ENCODE measurements at places on chromosomes 6 and 20.

DNA sequence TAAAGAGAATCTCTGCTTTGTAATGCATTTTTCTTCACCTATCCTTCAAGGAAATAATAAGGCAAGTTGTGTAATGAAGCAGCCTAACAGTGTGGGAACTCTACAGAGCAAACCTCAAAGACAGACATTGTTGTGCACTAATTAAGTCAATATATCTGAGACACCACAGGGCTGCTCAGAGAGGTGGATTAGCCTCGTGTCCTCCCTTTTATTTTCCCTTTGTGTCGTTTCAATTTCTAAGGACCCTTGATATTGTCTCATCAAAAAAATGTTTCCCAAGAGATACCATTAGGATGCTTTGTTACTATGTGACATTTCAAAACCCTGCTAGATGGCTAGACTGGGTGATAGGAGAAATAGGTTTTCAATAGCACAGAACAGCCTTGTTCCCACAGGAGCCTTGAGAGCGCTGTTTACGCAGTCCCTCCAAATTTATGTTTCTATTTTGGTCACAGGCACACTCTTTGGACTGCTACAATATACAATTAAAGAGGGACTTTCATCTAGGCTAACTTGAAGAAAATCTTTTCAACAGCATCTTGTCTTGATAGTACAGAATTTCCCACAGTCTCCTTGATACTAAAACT, 23.1 kb downstream of the UBE3D start:
- no peak for DNase-seq

DNA sequence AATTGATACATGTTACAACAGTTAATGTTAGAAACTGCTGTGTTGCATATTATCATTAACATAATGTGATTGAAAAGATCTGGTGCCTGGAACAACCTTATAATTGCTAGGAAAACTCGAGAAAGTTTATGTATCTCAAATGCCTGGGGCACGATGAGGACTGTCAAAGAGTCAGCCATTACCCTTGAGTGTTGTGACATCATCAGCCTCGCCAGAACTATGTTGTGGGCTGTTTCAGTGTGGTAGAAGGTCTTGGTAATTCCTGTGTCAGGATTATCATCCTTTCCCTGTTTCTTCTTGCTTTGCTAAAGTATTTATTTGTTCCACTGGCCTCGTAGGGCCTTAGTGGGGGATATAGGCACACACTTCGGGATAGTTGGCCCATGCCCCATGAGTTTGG, 185.1 kb downstream of the DTNBP1 start:
- no peak for DNase-seq

- no peak for DNase-seq
These were observed 3.1 kb downstream of the MYL9 start for GRCh38 chr20:36544134-36545018.

DNA sequence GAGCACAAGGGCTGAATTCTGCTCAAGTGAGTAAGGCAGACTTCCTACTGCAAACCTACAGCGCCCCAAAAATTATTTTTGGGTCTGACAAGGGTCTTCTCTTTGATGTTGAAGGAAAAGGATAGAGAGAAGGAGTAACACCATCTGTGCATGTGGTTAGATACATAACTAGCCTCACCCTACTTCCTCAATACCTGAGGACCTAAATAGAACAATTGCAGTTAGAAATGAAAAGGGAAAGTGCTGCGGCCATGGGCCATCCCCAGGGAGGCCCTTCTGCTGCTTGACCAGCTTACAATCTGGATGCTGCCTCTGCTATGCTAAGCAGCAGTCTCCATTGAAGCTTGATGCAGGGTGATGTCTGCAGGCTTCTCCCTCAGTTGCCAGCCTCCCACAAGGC, 63.2 kb upstream of the ARMH2 start:
- no peak for DNase-seq

GRCh38 chr6:153538491-153538890, 407.4 kb upstream of the RGS17 start:
- DNase-seq = no peak

DNA sequence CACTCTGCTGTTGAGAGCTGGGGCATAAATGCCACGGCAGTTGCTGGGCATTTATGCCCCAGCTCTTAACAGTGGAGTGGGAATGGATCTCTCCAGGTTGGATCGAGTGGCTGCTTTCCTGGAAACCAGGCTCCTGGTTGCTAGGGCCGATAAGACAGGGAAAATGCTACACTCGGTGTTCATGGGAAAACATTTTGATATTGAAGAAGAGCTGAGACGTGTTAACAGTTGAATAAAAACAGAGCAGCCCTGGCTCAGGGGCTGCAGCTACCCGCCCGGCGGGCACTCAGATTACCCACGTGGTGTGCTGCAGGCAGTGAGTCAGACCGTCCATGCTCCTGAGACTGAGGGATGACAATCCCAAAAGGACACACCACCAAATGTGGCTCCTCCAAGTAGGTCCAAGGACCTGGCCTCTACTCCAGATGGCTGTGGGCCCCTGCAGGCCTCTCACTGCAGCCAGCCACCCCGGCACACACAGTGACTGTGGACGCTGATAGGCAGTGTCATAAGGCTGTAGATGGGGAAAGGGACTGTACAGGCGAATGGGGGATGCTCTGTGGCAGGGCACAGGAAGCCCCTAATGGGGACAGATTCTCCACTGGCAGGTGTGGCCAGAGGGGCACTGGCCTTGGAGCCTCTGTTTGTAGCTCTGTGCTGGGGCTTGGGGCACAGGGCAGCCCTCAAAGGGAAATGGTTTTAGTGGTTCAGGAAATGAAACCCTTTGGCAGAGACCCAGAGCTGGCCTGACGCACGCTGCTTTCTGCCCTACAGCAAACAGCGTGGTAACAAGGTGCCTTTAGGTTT, 237.8 kb downstream of the LY86 start:
- no peak for DNase-seq

GRCh38 chr6:2765896-2766766, 938 bp downstream of the WRNIP1 start:
- DNase-seq = no peak

- DNase-seq = no peak
These were observed 367 bp upstream of the PCIF1 start for GRCh38 chr20:45934046-45934585.

DNA sequence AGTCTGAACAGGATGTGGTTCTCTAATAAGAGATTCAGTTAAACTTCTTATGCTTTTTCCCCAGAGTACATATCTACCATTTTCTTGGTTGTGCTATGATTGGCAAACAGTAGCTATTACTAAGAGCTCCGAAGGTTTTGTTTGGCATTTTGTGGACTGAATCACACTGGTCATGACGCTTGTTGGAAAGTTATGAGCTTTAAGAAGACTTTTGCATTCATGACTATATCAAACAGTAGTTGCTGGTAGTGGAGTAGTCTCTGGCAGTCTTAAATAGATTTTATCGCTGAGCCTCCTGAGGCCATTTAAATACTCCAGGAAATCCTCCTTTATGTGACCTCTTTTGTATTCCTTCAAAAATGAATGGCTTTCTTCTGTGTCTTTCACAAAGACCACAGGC, 40.8 kb downstream of the CCDC170 start:
- DNase-seq = no peak

GRCh38 chr20:11112832-11113231, 439.0 kb upstream of the JAG1 start:
- no peak for DNase-seq

GRCh38 chr6:11494786-11495564, 42.6 kb upstream of the TMEM170B start:
- no peak for DNase-seq

- no peak for DNase-seq
These were observed 3.9 kb downstream of the PTPRK start for GRCh38 chr6:128516514-128516898.

GRCh38 chr6:121867095-121867494, 431.6 kb downstream of the GJA1 start:
- DNase-seq = no peak

- DNase-seq = no peak
These were observed 1.3 kb upstream of the RAMACL start for GRCh38 chr6:166587631-166588413.

- no peak for DNase-seq
These were observed 82.4 kb downstream of the CDH26 start for GRCh38 chr20:60040471-60041162.

- no peak for DNase-seq
These were observed 102.6 kb downstream of the CDC5L start for GRCh38 chr6:44489910-44490604.

GRCh38 chr20:35297155-35297554, 4.9 kb upstream of the FAM83C start:
- no peak for DNase-seq

GRCh38 chr6:151148111-151148510, 91.7 kb upstream of the AKAP12 start:
- DNase-seq = no peak

DNA sequence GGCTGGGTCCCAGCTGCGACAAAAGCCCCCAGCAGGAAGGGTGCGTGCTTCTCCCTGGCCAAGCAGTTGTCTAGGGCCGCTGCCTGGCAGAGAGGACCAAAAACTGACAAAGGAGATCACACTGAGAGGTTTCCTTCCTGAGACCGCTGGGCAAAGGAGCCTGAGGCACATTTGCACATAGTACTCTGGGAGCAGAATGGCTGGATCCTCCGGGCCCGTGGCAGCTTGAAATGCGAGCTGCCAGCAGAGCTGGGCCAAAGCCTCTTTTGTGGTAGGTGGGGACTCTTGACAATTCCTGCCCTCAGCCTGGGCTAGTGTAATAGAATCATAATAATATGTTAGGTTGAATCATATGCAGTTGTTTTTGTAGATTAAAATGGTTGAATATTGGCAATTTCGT, 33.1 kb upstream of the RNF8 start:
- no peak for DNase-seq

DNA sequence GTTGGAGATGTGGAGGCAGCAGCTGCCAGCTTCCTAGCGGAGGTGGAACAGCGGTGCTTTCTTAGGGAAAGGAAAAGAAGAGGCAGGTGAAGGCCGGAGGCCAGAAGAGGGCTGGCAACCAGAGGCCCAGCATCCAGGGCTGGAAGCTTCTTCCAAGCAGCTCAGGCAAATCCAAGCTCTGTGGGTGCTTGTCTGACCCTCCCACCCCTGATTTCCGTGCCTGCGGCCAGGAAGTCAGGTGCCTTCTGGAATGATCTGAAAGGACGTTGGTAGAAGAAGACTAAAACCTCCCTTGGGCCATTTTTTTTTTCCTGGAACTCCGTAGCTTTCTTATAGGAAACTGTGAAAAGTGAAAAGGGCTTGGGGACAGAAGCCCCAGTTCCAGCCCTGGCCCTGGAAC, 33.1 kb upstream of the GABRR1 start:
- no peak for DNase-seq

- DNase-seq = no peak
These were observed 116.0 kb upstream of the CITED2 start for GRCh38 chr6:139490482-139490881.

- DNase-seq = no peak
These were observed 17.7 kb downstream of the SYNJ2 start for GRCh38 chr6:157999168-158000051.

- no peak for DNase-seq
These were observed 256.4 kb downstream of the GMPR start for GRCh38 chr6:16494793-16495192.

- DNase-seq = no peak
These were observed 21.6 kb downstream of the NAPB start for GRCh38 chr20:23399568-23400241.

DNA sequence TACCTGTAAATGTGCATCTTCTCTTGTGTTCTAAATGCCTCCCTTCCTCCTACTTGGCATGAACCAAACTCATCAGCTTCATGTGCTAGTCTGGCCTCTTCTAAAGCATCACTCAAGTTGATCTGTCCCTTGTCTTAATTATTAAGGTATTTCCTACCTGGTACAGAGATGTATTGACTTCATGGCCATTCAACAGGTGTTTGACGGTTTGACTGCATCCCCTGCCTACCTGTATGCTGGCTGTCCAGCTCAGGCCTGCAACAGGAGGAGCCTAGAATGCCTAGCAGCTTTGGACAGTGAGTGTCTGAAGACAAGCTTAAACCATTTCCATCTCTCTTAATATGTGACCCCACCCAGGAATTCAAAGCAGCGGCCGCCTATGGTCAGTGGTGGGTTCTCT, 24.6 kb downstream of the RIN2 start:
- no peak for DNase-seq

DNA sequence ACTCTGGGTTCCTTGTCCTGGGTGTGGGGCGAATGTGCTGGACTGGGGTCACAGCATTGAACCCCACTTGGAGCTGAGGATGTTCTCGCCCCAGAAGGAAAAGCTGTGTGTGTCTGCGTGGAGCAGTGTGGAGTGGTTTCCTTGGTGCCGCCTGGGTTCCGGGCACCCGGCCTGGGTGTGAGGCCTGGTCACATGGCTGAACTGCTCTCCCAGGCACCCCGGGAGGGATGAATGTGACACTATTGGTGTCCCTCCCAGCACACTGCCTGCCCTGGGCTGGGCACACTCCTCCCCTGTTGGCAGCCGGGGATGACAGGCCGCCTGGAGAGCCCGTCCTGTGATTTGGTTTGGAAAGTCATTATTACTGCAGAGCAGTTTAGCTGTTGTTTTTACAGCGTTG, 12.3 kb downstream of the MYT1 start:
- no peak for DNase-seq

GRCh38 chr20:16063881-16064280, 509.4 kb downstream of the KIF16B start:
- DNase-seq = no peak

- DNase-seq = no peak
These were observed 14.4 kb downstream of the PTPRA start for GRCh38 chr20:2887715-2888114.

DNA sequence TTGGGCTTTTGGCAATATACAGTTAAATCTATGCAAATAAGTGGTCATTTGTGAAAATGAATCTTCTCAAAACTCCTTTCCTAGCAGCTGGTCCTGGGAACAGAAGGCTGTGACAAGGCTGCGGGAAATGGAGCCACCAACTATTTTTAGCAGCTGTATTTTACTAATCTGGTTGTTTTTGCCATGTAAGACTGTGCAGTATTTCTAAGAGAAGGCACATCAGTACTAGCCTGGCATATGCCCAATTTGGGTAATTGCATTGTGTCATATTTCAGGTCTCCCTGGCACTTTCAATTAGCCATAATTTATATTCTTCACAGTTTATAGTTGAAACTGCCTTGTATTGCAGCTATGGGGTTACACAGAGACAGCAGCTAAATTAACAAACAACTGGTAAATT, 109.6 kb downstream of the MANEA start:
- peak; percentile 76 for DNase-seq

Data from NCI-H2081 treated with DMSO at 0.1 percent for 48 hours (cell line).